ENCODE measurements at places on chromosomes 6 and 20. TPM values are rescaled to one million over a fixed set of nuclear protein-coding genes. Genes with fewer than 3 reads are reported as not detected.

The BEND3 gene
- 3.1 TPM for total RNA-seq

The LY6G6C gene
- total RNA-seq: 0.23 TPM

The RIMS1 gene
- total RNA-seq: not detected

The OR11A1 gene
- total RNA-seq: not detected

The NRSN1 gene
- total RNA-seq: not detected

The SEC23B gene
- total RNA-seq: 60.9 TPM

The ANKRD6 gene
- 2.3 TPM for total RNA-seq

The SCGN gene
- 0.12 TPM for total RNA-seq

Measured in A549 treated with Mapracorat at 1 μM for 4 hours (cell line).